Right cardiac atrium (tissue), 5 donors: ENCODE measurements at places on chromosomes 2 and 18.

GRCh38 chr2:191888400-191889166 lies 41.7 kb upstream of the CAVIN2 start:
- DNase-seq = no peak

- DNase-seq = no peak
These were observed 33.8 kb upstream of the RASGRP3 start for GRCh38 chr2:33442528-33443079.

GRCh38 chr2:9410108-9410507 lies 13.2 kb downstream of the ITGB1BP1 start:
- DNase-seq = no peak

DNA sequence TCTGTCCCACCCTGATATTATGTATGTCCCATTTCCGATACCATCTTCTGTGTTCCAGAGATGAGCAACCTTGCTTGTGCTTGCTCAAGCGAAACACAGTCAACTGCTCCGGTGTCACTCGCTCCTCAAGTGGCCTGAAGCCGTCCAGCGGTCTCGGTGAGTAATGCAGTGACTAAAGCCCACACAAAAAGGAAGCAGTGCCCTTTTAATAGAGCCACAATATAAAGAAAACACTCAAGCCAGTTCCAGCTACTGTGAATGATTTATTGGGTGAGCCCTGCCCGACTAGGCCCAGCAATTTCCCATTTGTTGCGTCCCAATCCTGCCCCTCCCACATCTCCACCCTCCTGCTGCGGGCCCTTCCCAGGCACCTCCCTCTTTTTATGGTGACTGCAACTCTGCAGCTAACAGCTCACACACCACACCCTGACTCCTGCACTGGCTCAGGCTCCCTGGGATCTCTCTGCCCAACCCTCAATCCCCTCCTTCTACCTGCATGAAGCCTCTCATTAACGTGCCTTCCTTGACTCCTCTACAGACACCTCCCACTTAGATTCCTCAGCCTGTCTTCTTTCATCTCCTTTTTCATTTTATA lies 44.2 kb upstream of the DSC1 start:
- peak; percentile 53 for DNase-seq

- DNase-seq = peak; percentile 44
These were observed 713 bp downstream of the ATOH8 start for GRCh38 chr2:85754313-85755095.

- no peak for DNase-seq
These were observed 1.3 kb downstream of the PTPN2 start for GRCh38 chr18:12882453-12883371.

DNA sequence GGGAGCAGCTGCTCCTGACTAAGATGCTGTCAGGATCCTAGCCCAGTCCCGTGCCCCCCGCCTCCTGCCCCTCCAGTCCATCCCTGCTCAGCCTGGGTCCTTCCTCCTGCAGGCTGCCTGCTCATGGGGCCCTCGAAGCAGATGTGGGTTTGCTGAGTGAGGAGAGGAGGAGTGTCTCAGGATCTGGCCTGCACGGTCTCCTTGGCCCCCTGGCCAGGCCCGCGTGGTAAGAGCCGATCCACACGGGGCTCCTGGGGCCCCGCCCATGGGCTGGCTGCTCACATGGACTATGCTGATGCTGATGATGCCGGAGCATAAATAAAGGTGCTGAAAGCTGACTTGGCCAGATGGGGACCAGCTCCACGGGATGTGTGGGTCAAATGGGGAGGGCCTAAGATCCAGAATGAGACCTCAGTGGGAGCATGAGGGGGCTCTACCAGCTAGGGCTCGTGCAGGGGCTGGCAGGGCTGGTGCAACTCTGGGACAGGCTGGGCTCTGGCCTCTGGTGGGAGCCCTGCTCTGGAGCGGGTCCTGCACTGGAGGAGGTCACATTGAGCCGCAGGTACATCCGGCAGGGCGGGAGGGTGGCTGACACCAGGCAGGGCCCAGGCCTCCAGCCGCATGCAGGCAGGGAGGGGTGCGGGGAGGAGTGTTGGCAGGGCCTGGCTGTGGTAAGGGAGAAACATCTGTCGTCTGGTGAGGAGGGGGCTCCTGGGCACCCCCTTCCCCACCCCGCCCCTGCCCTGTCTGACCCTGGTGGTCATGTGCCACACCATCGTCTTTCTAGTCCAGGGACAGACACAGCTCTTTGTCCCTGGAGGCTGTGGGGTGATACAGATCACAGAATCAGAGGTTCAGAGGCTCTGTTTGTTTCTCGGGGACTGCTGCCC lies 275.3 kb upstream of the HDAC4 start:
- no peak for DNase-seq

DNA sequence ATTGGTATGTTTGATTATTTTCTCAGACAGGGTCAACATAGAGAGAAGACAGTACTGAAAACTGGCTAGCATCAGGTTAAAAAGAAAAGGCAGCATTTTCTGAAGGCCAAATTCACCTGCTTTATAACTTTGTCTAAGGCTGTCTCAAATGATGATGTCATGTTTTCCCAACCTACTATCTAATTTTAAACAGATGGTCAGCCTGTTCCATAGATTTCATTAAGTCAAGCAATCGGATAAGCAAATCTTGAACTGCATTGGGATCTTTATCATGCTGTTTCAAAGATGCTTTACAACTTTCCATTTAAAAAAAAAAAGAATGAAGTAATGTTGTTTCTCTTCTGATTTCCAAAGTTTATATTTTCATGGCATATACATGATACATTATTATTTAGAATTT lies 56.3 kb upstream of the SPOPL start:
- no peak for DNase-seq

DNA sequence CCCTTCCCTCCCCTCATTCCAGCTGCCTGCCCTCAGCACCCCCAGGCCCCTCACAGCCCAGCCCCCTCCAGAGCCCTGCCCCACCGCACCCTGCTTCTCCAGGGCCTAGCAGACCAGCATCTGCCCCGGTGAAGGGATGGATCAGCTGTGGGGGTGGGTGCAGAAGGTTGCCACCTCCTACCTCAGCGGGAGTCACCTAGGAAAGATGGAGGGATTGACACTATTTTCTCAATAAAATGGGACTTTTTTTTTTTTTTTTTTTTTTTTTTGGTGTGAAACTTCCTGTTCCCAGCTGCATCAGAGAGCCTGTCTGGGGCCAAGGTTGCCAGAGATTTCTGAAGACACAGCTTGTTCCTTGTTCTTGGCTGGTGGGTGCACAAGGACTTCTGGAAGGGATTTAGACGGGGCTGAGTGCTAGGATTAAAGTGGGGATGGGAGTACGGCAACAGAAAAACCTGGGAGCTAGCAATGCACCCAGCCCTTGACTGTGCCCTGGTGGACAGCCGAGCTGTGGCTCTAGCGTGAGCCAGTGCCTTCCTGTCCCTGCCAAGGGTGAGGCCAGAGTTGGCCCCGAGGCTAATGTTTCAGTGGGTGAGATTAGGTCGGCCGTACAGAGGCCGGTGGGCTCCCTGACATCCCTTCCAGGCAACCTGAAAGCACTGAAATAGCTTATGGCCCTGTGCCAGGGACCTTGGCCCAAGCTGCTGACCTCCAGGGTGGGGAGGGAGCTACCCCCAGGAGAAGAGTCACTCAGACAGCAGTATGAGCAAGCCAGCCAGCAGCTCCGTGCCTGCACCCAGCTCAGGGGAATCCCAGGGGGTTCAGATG lies 4.6 kb downstream of the B3GNT7 start:
- peak; percentile 83 for DNase-seq

GRCh38 chr2:204401114-204401513 lies 144.2 kb upstream of the PARD3B start:
- no peak for DNase-seq

GRCh38 chr2:214593727-214594126 lies 182.9 kb downstream of the VWC2L start:
- no peak for DNase-seq

DNA sequence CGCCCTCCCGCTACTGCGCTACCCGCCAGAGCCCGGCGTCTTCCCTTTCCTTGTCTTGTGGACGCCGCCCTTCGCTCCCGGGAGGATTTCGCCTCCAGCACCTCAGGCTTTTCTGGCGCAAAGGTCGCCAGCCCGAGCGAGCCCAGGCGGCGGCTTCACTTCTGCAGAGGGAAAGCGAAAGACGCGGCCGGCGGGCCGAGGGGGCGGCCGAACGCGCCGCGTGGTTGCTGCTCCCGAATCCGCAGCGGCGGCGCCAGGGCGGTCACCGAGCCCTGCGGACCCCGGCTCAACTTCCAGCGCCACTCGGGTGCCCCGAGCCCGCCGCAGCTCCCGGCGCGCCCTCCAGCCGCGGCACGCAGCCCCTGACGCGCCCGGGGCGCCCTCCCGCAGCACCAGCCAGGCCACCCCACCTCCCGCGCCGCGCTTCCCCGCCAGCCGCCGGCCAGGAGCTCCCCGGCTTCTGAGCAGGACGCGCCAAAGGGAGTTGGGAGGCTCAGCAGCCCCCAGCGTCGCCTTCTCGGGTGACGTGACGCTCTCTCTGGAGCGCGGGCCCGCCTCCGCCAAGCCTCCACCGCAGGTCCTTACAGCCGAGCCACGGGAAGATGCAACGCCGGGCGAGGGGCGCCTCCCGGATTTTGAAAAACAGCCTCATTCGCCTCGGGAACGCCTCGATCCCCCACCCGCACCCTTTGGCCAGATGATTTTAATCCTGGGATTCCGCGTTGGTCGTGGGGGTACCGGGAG lies 84.9 kb upstream of the EPB41L3 start:
- DNase-seq = peak; percentile 77

DNA sequence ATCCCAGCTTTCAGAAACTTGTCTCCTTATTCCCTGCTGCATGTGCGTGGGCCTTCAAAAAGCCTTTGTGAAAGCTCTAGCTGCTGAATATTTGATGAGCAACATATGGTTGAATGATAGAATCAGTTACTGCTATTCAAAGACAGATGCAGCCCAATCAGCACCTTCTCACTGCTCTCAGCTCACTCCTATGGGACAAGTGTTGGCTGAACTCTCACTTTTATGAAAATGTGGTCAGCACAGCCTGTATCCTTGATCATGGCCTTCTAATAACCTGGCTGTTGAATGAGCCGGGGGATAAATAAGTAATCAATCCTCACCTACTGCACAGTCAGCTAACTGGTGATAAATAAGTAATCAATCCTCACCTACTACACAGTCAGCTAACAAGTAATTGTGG lies 103.2 kb downstream of the PIEZO2 start:
- no peak for DNase-seq

- DNase-seq = no peak
These were observed 460.7 kb upstream of the FANCL start for GRCh38 chr2:58701688-58702301.

DNA sequence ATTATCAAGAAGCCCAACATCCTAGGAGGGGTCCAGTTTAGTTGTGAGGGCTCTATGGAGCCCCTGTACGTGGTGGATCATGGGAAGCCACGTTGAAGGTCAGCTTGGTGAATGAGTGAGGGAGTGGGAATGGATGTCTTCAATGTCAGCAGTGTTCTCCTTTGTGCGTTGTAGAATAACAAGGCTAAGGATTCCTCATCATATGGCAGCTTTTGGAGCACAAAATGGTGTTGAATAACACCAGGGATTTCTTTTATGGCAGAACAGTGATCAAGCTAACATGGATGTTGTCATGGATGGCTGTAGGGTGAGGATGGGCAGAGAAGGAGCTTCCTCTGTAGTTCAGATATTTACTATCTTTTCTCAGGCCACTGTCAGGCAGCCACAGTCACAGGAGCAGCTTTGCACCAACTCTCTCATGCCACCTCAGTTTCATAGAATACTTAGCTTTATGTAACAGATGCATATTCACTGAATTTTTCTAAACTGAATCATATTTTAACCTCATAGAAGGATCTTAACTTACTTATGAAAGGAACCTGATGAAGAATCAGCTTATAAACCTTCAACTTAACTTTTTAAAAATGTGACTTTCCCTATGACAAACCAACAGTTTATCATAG lies 284.5 kb upstream of the EPAS1 start:
- DNase-seq = no peak

DNA sequence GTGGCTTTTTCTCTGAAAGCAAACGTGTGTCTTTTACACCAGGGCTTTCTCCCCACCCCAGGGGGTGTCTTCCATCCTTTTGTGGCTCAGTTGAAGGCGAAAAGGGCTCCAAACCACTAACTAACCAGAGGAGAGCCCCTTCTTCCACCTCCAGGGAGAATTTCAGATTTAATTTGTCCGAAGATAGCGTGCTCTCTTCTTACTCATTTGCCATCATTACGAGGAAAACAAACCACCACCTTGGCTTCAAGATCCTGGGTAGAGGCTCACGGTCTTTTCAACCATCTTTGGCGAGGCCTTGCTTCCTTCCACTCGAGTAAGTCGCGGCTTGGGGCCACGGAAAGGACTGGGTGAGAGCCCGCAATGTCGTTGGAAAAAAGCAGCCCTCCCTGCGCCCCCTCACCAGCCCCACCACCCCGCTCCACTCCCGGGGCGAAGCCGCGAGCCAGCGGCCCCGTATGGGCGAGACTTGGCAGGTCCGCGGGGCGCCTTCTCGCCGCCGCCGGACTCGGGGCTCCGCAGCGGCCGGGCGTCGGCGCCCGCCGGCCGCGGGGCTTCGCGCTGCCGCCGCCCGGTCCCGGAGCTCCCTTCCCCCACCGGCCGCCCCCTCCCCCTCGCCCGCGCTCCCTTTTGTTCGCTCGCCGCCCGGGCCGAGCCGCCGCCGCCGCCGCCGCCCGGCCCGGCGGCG lies 1.7 kb upstream of the ZNF532 start:
- DNase-seq = peak; percentile 74

DNA sequence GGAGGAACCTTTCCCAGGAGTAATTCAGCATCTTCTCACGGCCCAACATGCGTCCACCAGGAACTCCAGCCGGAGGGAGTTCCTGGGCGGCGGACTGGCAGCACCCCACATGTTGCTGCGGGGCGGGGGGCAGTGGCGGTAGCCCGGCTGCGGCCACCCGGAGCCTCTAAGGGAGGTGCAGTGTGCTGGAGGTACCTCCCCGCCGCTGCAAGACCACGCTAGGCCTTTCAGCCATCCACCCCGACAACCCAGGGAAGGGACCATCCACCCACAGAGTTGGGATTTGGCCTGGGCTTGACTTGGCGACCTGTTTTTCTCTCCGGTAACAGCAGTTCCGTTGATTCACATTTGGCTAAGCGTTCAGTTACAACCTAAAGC lies 625 bp downstream of the LYPD6 start:
- no peak for DNase-seq

- DNase-seq = no peak
These were observed 258.3 kb downstream of the ALPK2 start for GRCh38 chr18:58370612-58371011.

DNA sequence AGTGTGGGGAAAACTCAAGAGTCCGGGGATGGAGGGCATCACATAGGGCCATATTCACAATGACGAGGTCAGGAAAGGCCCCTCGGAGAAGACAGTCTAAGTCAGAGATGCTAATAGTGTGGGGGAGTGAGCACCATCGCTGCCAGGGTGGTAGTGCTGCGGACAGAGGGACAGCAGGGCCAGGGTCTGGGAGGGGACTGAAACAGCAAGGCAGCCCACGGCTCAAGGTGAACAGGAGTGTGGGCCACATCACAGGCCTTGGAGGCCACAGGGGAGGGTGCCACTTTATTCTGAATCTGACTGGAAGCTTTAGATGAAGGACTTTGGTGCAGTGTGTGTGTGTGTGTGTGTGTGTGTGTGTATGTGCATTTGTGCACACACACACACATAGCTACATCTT lies 130.9 kb upstream of the GLI2 start:
- DNase-seq = no peak
